T47D (cell line): ENCODE measurements at places on chromosomes 7 and 10.

- peak; percentile 85 for DNase-seq
Observed at GRCh38 chr10:96017191-96017687, 26.1 kb upstream of the CCNJ start.

- no peak for DNase-seq
Observed at GRCh38 chr10:109975244-109976190, 32.3 kb upstream of the ADD3 start.

GRCh38 chr7:37927773-37928444, 7.5 kb downstream of the EPDR1 start:
- DNase-seq, result no peak

DNA sequence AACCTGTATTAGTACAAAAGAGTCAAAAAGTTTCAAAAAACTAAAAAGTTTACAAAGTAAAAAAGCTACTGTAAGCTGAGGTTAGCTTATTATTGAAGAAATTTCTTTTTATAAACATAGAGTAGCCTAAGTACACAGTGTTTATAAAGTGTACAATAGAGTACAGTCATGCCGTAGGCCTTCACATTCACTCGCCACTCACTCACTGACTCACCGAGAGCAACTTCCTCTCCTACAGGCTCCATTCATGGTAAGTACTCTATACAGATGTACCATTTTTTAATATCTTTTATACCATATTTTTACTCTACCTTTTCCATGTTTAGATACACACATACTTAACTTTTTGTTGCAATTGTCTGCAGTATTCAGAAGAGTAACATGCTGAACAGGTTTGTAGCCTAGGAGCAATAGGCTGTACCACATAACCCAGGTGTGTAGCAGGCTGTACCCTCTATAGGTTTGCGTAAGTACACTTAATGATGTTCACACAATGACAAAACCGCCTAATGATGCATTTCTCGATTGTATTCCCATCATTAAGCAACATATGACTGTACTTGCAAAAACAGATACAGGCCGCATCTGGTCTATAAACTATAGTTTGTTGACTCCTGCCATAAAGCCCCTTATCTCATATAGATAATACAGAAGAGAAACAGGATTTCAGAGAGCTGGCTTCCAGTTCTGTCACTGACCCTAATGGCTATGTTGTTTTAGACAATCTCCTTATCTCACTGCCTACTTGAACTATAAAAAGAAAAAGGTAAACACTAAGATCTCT, 438.8 kb downstream of the HTR7 start:
- no peak for DNase-seq

DNA sequence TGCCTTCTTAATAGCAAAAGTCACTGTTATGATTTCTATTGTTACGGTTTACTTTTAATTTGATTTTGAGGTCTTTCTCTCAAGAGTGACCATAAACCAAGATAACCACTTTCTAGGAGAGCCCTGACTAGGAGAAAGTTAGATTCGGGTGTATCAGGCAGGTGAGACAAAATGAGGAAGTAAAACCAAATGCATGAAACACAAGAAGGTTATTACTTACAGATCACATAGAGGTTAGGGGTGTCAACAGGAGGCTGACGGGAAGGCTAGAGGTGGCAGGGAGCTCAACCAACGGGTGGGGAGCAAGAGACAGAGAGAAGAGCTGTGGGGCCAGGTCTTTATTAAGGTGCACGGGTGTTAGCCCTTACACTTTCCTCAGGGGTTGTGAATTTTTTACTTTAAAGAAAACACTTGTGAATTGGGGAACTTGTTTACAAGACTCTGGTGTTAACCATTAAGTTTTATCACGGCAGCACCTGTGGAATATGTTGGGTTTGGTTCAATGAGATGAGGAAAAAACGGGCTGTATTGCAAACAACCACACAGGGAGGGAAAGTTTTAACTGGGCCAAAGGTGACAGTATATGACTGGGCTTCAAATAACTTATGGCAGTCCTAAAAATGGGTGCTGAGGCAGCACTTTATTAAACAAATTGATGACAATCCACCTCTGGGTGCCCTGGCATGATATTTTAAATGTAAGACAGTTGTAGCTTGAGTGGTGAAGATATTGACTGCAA, 154.9 kb downstream of the SDHAF3 start:
- no peak for DNase-seq

DNA sequence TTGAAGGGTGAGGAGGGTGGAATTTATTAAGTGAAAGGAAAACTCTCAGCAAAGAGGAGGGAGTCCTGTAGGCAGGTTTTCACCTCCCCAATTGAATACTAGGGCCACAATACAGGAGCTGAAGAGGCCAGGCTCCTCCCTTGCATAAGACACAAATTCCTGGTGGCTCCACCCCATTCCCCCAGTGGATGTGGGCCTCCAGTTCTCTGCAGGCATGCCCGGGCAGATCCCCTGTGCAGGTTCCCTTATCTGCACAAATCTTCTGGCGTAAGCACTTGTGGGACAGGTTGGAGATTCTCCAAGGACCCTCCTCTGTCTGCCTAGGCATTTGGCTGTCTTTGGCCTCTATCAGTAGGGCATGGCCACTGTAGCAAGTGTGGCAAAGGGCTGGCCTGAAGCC, 847.1 kb upstream of the MBL2 start:
- DNase-seq, result no peak
